CD4-positive, alpha-beta T cell treated with Interleukin-12 subunit alpha and Interleukin-12 subunit beta, for 1 hour (primary cell): ENCODE measurements at places on chromosomes 6 and 20.

DNA sequence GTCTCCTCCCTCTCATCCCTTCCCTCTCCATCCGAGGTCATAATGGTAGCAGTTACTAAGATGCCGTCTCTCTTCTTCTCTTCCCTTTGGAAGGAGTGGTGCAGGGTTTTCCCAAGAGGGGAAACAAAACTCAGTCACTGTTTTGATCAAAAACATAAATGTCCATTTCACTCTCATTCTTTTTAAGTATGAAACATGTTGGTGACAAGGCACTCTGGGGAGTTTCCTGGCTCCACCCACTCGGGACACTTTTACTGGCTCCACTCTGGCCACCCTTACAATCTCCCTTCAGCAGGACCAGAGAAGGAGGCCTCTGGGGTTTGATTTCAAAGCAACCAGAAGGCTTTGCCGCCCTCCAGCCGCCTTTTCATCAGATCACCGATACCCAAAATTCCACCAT, 57.0 kb downstream of the FGD2 start:
- no peak for DNase-seq

DNA sequence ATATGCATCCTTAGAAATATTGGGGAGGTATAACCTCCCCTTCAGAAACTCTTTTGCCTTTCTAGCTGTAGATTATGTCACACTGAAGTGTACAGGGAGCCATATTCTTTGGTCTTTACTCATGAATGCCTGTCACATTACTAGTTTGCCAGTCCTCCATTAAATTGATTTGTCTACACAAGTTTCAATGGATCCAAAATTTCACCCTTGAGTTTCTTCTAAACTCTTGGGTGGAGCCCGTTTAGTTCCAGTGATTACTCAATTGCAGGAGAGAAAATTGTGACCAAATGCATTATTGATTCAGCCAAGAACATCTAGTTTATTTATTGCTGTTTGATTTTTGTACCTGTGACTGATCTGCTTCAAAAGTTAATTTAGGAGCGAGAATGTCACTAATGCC, 60.4 kb upstream of the TFB1M start:
- DNase-seq: no peak

- no peak for DNase-seq
These were observed 124.0 kb downstream of the TOX2 start for GRCh38 chr20:44038681-44039123.

- no peak for DNase-seq
These were observed 24.7 kb downstream of the COX4I2 start for GRCh38 chr20:31662372-31662854.

DNA sequence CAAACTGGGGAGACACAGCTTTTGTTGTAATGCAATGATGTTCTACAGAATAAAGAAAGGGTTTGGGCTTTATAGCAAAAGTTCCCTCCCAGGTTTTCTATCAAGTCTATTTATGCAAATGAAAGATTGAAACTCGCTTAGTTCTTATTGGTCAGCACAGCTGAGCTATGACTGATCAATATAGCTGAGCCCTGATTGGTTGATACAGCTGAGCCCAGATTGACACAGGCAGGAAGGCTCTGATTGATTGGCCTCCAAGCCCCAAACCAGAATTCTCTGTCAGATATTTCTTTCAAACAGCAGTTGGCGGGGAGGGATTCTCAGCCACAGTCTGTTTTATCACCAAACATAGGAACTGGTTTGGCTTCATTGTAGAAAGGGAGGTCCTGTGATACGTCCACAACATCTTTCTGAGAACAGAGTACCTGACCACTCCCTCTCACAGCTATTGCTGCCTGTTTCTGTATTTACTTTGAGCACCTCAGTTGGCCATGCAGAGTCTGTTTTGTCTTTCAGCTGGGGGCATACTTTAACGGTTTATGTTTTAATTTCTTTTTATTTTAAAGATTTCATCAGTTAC, 223.5 kb downstream of the PACRG start:
- DNase-seq: no peak

- DNase-seq: no peak
These were observed 34.9 kb downstream of the SHLD1 start for GRCh38 chr20:5785146-5785545.

DNA sequence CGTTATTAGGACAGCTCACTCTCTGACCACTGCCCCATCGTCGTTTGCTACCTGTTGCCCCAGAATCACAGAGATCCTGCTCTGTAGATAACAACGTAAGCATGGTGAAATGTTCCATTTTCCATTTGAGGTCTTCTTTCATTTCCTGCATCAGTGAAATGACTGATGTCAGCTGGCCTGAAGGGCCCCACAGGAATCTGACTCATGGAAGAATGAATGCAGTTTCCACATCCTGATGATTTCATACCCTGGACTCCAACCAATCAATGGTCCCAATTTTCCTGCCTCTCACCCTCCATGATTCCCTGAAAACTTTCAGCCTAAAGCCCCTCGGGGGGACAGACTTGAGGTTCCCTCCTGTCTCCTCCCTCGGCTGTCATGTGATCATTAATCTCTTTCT, 394.4 kb upstream of the CDH4 start:
- DNase-seq: no peak

- DNase-seq: no peak
These were observed 143.1 kb upstream of the GJE1 start for GRCh38 chr6:141989706-141989959.

DNA sequence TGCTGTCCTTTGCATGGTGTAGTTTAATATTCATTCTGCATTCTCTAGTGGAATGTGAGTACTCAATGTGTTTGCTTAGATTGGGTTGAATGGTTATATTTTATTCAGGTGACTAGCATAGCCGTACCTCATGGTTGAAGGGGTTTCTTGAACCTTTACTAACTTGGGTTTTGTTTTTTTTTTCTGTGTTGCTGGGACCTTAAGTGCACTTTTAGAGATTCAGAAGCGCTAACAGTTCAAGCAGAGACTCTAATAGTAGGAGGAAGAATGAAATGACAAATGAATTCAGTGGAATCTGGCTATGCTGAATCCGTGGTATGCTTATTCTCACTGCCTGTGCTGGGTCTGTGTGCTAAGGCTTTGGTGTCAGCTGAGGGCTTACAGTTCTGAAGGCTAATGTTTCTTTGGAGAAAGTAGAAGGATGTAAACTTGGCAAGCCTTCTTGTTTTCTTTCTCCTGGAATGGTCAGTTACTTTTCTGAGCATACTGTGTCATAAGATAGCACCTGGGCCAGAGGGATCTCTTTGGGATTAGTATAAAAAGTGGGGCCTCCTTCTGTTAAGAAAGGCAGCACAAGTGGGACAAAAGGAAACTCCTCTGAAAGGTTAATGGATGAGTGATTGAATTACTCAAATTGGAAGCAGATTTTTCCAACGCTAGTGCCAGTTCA, 28.7 kb downstream of the RNF144B start:
- DNase-seq: no peak

DNA sequence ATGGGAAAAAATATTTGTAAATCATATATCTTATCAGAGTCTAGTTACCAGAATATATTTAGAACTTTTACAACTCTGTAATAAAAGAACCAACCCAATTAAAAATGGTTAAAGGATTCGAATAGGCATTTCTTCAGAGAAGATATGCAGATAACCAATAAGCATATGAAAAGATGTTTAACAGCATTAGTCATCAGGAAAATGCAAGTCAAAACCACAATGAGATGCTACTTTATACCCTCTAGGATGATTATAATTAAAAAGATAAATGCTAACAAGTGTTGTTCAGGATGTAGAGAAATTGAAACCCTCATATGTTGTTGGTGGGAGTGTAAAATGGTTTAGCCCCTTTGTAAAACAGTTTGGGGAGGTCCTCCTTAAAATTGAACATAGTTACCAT, 94.1 kb downstream of the LRRC1 start:
- DNase-seq: no peak

GRCh38 chr6:98945311-98946115, 2.2 kb downstream of the FBXL4 start:
- no peak for DNase-seq

- DNase-seq: no peak
These were observed 74.7 kb downstream of the SLC23A2 start for GRCh38 chr20:4926531-4927156.

DNA sequence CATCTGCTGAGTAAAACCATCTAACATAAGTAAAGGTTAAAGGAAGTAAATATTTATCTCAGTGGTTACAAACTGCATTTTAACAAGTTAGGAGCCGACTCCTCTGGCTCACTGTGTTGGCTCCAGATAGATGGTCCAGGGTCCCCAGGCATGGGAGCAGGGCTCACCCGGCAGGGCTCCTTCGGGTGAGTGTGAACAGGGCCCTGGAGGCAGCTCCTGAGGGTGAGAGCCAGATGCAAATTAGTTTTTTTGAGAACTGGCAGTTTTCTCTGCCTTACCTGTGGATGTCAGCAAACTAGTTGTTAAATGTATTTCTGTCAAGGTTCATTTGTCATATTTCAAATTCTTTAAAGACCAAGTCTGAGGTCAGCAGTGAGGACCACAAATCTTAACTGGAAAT, 21.5 kb downstream of the TPBG start:
- DNase-seq: no peak

GRCh38 chr6:100918152-100918551, 37.0 kb upstream of the ASCC3 start:
- no peak for DNase-seq

GRCh38 chr20:58328836-58329235, 19.3 kb downstream of the RAB22A start:
- DNase-seq: no peak
